Kasumi-1 (cell line): ENCODE measurements at places on chromosomes 5 and 9.

GRCh38 chr5:33549982-33550567 lies 109.3 kb downstream of the TARS1 start:
- DNase-seq = no peak

- no peak for DNase-seq
These were observed 751.1 kb downstream of the TLR4 start for GRCh38 chr9:118455259-118455658.

GRCh38 chr5:164727012-164727411 lies 1221.6 kb downstream of the MAT2B start:
- no peak for DNase-seq

DNA sequence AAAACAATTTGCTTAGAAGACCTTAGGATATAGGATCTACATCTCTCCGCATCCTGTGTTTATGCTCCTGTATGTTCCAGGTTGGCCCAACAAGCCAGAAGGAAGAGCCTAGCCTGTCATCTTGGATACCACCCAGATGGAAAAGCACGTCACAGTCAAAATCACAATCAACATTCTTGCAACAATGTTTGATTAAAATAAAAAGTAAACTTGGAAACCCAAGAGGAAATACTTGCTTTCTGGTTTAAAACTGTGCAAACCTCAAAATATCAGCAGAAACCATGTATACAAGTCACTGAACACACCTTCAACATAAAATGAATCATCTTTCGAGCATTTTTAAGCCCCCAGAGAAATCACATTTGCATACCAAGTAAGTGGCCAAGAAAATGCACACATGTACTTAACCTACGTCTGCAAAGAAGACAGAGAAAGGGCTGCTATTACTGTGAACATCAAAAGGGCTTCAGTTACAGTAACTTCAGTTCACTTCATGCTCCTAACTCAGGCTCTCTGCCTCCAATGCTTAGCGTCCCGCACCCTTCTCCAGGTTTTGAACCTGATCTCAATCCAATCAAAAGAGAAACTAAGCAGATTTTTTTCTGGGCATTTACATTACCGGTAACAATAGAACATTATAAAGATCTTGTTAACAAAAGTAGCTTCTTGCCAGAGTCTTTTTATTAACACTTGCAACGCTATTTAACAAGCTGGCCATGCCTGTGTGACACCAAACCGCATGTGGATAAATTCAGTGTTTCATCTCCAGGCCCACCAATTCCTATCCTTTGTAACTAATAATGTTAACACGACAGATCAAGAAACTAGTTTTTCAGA lies 1.3 kb downstream of the ENC1 start:
- peak; percentile 14 for DNase-seq

GRCh38 chr9:92963831-92964606 lies 16.7 kb downstream of the FGD3 start:
- DNase-seq = peak; percentile 68

DNA sequence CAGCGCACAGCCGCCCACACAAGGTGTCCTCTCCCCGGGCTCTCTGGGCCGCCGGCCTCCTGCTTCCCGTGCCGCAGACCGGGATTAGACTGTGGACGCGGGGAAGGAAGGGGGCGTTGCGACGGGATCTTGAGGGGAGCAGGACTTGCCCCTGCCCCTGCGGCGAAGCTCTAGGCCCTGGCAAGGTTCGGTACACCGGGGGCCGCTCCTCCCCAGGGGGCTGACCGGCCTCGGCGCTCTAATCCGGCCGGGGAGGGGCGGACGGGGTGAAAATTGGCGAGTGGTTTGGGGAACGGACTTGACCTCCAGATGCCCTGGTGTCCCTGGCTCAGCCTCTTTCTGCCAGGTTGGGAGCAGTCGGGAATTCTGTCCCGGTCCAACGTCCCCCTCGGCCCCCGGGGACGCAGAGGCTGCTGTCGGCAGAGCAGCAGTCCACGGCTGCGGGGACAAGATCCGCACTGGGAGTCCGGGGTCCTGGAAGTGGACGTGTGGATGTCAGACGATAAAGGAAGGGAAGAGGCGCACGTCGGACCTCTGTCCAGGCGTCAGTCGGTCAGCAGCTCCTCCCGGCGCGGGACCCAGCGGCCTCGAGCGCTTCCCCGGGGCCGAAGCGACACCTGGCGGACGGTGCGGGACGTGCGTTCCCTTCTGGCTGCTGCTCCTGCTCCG lies 1.9 kb upstream of the CNTFR start:
- DNase-seq = peak; percentile 48

GRCh38 chr5:134609232-134609851 lies 23.3 kb downstream of the SAR1B start:
- DNase-seq = peak; percentile 39

DNA sequence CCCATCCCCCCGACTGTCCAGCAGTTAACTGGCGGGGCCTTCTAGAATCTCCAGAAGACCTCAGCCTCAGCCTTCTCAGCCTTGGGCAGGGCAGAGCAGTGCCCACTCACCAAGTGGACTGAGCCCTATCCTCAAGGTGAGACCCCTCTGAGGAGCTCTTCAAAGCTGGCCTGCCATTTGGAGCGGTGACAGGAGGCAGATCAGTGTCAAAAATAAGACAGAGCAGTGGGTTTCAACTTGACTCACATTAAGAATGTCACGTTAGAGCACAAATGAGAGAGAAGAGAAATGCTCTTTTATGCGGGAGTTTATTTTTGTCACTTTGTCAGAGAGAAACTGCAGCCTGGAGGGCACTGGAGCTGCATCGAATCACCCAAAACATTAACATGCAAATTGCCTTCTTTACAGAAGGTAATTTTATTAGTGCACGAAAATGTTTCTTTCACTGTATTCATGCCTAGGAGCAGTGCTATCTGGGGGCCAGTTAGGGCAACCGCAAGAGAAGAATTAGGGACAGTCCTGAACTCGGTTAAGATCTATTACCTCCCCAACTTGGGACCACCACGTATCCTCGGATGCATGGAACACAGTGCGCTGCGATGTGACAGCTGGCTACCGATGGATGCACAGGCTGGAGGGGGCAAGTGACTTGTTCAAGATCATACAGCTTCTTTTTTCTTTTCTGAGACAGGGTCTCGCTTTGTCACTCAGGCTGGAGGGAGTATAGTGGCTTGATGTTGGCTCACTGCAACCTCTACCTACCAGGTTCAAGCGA lies 188.5 kb downstream of the DAB2IP start:
- no peak for DNase-seq

DNA sequence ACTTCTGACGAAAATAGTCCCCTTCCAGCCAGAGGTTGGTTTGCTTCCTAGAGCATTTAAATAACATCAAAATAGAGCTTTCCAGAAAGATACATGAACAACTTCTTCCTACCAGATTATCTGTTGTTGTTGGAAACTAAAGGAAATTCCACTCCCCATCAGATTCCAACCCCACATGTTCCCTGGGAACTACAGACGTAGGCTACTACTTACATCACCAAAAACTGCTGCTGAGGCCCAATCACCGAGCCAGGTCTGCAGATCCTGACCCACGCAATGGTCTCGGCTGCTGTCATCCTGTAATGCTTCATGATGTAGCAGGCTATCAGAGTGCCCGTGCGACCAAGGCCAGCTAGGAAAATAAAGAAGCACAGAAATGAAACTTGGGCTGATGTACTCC lies 73.4 kb downstream of the HABP4 start:
- no peak for DNase-seq
